Lung microvascular endothelial cell (primary cell): ENCODE measurements at places on chromosomes 3 and 15. TPM values are rescaled to one million over a fixed set of nuclear protein-coding genes. Genes with fewer than 3 reads are reported as not detected.

ALG1L2 gene
- not detected in 2 replicates for total RNA-seq

LSMEM2 gene
- total RNA-seq: not detected in 2 replicates

SLCO2A1 gene
- total RNA-seq: 2.4 and 7.9 TPM in 2 replicates

CHRNA7 gene
- total RNA-seq: 0.65 TPM in 1 of 2 replicates, not detected in the other

ANKRD63 gene
- not detected in 2 replicates for total RNA-seq

UPK1B gene
- under 0.01 TPM in 1 of 2 replicates, not detected in the other for total RNA-seq

EIF4E3 gene
- total RNA-seq: 0.60 and 1.3 TPM in 2 replicates

CCRL2 gene
- 0.40 and 2.6 TPM in 2 replicates for total RNA-seq

RYR3 gene
- not detected in 2 replicates for total RNA-seq
